ENCODE measurements at places on chromosomes 12 and 14. TPM values are rescaled to one million over a fixed set of nuclear protein-coding genes. Genes with fewer than 3 reads are reported as not detected.

GRCh38 chr14:35978561-35978960, 152.4 kb downstream of the BRMS1L start:
- H3K27me3 ChIP-seq: no peaks in the 10 kb centered on the region
- no peak overlapping the region for H3K4me3 ChIP-seq
- H3K4me1 ChIP-seq: no peaks in the 10 kb centered on the region
- DNase-seq: no peak
- no peaks in the 10 kb centered on the region for H3K36me3 ChIP-seq

DNA sequence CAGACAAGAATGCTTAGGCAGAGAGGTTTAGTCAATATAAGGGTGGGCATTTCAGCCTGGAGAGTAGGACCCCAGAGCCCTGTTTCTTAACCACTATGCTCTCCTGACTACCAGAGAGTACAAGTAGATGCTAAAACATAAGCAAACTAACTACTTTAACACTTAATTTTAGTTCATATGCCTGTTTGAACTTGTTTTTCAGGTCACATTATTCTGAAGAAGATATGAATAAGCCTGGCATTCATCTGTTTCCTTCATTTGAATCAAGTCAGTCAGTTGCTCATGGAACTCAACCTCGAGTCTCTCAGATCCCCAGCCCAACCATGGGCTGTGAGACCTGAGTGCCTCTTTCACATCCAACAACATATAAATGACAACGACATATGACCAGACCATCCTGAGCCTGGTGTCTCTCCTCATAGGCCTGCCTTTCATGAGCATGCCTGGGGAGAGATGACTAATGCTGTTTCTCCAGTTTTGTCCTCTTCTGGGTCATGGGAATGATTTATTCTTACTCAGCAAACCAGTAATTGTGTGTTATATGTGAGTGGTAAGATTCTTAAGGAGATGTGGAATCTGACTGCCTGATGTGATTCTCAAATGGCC, 251.1 kb upstream of the BTG1 start:
- no peaks in the 10 kb centered on the region for H3K27me3 ChIP-seq
- DNase-seq: no peak
- peaks cover 5% of the 10 kb centered on the region for H3K36me3 ChIP-seq
- H3K4me3 ChIP-seq: no peak overlapping the region

- H3K4me1 ChIP-seq: no peaks in the 10 kb centered on the region
- no peak for DNase-seq
- no peaks in the 10 kb centered on the region for H3K27me3 ChIP-seq
- H3K4me3 ChIP-seq: no peak overlapping the region
- no peak overlapping the region for H3K27ac ChIP-seq
- H3K36me3 ChIP-seq: no peaks in the 10 kb centered on the region
These were observed 257.2 kb upstream of the DIO2 start for GRCh38 chr14:80468331-80469122.

DNA sequence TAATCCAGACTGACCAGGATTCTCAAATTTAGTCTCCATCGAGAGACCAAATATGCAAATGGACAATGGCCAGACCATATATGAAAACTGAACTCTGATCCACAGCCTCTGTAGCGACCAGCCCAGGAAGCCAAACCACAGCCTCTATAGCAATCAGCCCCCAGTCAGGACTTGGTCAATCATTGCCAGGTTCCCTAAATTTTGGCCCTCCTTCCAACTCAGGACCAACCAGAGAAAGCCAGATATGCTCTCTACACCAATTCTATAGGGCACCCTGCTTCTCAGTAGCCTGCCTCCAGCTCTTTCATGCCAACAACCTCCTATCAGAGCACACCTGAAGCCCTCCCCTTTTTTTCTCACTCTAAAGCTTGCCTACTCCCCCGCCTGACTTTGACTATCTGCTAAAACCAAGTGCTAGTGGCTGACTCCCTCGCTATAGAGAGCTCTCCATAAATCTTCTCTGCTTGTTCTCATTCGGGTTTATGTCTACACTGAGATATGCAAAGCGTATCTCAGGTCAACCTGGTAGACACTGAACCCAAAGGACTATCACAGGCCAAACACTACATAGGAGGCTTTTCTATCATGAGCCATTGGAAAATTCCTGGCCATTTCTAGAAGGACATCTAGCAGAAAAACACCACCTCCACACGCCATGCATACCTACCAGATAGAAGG, 110.5 kb upstream of the FUT8 start:
- H3K4me3 ChIP-seq: no peak overlapping the region
- DNase-seq: no peak
- H3K27ac ChIP-seq: no peak overlapping the region
- no peaks in the 10 kb centered on the region for H3K4me1 ChIP-seq
- H3K27me3 ChIP-seq: peaks cover 6% of the 10 kb centered on the region

GRCh38 chr14:64646103-64646502, 58.1 kb upstream of the PLEKHG3 start:
- peak overlapping the region; percentile 57 for H3K27ac ChIP-seq
- no peak for DNase-seq
- peaks cover 16% of the 10 kb centered on the region for H3K4me1 ChIP-seq
- H3K36me3 ChIP-seq: peaks cover 3% of the 10 kb centered on the region
- no peak overlapping the region for H3K4me3 ChIP-seq
- H3K27me3 ChIP-seq: no peaks in the 10 kb centered on the region

DNA sequence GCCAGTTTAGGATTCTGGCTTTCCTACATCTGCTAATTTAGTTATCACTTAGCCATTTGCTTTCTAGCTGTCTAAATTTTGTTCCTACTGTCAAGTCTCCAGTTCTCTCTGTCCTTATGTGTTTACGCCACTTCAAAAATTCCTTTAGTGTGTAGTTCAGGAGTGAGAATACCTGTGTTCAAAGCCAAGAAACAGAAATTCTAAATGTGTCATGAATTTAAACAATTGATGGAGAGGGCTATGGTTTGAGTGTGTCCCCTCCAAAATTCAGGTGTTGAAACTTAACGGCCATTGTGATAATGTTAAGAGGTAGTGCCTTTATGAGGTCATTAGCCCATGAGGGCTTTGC, 11.4 kb upstream of the CATSPERB start:
- H3K4me1 ChIP-seq: no peaks in the 10 kb centered on the region
- no peak overlapping the region for H3K27ac ChIP-seq
- DNase-seq: no peak
- no peak overlapping the region for H3K4me3 ChIP-seq

- DNase-seq: no peak
- no peaks in the 10 kb centered on the region for H3K4me1 ChIP-seq
- no peaks in the 10 kb centered on the region for H3K27me3 ChIP-seq
- H3K27ac ChIP-seq: no peak overlapping the region
- H3K4me3 ChIP-seq: no peak overlapping the region
These were observed 147.4 kb downstream of the RMST start for GRCh38 chr12:97609957-97610356.

DNA sequence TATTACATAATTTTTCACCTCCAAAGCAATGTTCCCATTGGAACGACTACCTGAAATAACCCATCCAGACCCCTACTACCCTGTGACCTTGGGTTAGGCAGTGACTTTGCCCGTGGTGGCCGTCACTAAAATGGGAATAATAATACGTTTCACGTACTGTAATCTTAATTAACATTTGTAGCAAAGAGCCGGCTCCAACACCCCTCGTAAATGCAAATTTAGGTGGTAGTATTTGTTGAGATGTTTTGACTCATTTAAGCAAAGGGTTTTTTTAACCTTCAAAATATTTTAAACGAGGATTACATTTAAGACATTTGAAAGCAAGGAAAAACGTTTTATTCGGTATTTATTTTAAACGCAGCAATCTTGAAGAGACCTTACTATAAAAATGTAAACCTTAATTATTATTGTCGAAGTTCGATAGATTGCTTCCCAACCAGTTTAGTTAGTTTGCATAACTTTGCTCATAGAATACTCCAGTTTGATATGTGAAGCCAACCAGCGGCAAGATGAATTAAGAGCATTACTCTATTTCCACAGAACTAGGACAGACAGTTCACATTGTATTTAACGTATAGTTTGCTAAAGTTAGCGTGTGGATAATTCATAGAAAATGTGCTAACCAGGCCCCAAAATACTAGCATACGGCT, 1.4 kb upstream of the ARID2 start:
- peak overlapping the region; percentile 89 for H3K4me3 ChIP-seq
- H3K36me3 ChIP-seq: no peaks in the 10 kb centered on the region
- DNase-seq: no peak
- H3K4me1 ChIP-seq: peaks cover 72% of the 10 kb centered on the region
- peak overlapping the region; percentile 99 for H3K27ac ChIP-seq
- no peaks in the 10 kb centered on the region for H3K27me3 ChIP-seq

DNA sequence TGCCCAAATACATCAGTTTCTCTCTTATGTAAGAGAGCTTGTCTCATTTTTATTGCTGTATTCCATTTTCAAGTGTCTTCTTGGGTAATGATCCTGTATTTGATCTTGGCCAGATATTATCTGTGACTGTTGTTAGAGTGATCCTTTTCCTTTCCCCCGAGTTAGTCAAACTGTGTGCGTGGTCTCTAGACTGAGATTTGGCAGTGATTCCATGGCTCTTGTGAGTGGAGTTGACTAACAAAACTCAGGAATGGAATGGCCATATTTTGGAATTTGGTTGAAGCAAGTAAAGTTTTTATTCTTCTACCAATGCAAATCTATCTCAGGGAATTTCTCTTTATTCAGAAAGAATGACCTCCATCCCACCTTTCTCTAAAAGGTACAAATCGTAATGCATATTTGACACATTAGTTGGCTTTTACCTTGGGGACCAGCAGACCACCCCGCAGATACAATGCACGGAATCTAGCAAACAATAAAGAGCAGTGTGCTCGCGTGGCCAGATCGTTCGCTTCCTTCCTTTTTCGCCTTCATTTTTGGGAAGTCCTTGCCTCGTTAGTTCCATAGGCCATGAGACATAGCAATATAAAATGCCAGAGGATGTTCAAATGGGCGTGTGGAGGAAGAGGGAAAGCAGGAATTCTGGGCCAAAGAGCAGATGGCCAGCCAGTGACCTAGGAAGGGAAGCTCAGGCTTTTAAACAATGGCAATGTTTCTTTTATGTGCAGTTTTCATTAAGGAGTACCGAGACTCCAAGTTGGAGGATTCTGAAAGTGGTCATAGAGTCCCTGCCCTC, 24.4 kb downstream of the ETV6 start:
- peak overlapping the region; percentile 67 for H3K27ac ChIP-seq
- DNase-seq: no peak
- H3K4me3 ChIP-seq: no peak overlapping the region
- no peaks in the 10 kb centered on the region for H3K27me3 ChIP-seq
- no peaks in the 10 kb centered on the region for H3K36me3 ChIP-seq

GRCh38 chr12:27284751-27285150, 40.7 kb downstream of the STK38L start:
- H3K27me3 ChIP-seq: no peaks in the 10 kb centered on the region
- H3K27ac ChIP-seq: peak overlapping the region; percentile 71
- no peak overlapping the region for H3K4me3 ChIP-seq
- DNase-seq: no peak
- no peaks in the 10 kb centered on the region for H3K36me3 ChIP-seq

- no peak overlapping the region for H3K4me3 ChIP-seq
- H3K4me1 ChIP-seq: peaks cover 5% of the 10 kb centered on the region
- H3K36me3 ChIP-seq: no peaks in the 10 kb centered on the region
- H3K27ac ChIP-seq: no peak overlapping the region
- H3K27me3 ChIP-seq: no peaks in the 10 kb centered on the region
These were observed 120.1 kb downstream of the RGS6 start for GRCh38 chr14:72052356-72052755.

- peaks cover 29% of the 10 kb centered on the region for H3K27me3 ChIP-seq
- H3K4me3 ChIP-seq: no peak overlapping the region
- peak overlapping the region; percentile 89 for H3K27ac ChIP-seq
- H3K4me1 ChIP-seq: peaks cover 45% of the 10 kb centered on the region
These were observed 10.9 kb upstream of the MYL2 start for GRCh38 chr12:110931315-110931728.

DNA sequence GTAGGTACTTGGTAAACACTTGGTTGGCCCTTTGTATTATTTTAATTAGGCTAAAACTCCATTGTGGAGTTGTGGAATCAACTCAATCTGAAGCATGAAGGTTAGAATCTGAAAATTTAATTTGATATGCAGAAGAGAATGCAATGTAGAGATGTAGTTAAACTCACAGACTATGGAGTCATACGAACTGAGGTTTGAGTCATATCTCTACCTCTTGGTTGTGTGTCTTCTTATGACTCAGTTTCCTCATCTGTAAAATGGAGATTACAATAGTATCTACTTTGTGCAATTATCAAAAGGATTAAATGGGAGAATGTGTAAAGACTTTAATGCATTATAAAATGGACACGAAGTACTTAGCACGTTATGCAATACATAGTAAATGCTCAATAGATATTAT, 146.0 kb upstream of the IFNG-AS1 start:
- H3K4me3 ChIP-seq: no peak overlapping the region
- no peaks in the 10 kb centered on the region for H3K36me3 ChIP-seq
- H3K27me3 ChIP-seq: no peaks in the 10 kb centered on the region
- H3K27ac ChIP-seq: no peak overlapping the region
- H3K4me1 ChIP-seq: no peaks in the 10 kb centered on the region

GRCh38 chr14:76720382-76720813, 40.9 kb upstream of the VASH1 start:
- no peak overlapping the region for H3K4me3 ChIP-seq
- peaks cover 85% of the 10 kb centered on the region for H3K4me1 ChIP-seq
- H3K27ac ChIP-seq: peak overlapping the region; percentile 90

- H3K4me1 ChIP-seq: no peaks in the 10 kb centered on the region
- H3K4me3 ChIP-seq: no peak overlapping the region
- no peaks in the 10 kb centered on the region for H3K36me3 ChIP-seq
These were observed 179.7 kb downstream of the RAD51B start for GRCh38 chr14:67999290-67999689.

- H3K27ac ChIP-seq: peak within 1 kb of the TSS; percentile 52
- no peaks in the 10 kb centered on the region for H3K36me3 ChIP-seq
- no peak for DNase-seq
- H3K4me1 ChIP-seq: peaks cover 26% of the 10 kb centered on the region
- peak within 1 kb of the TSS; percentile 75 for H3K4me3 ChIP-seq
- peaks cover 60% of the 10 kb centered on the region for H3K27me3 ChIP-seq
These were observed at the start of gene MSI1 for GRCh38 chr12:120368789-120369602. MSI1 (minus strand) TSS chr12:120369164; CDS start chr12:120369091, 73 bp downstream.

DNA sequence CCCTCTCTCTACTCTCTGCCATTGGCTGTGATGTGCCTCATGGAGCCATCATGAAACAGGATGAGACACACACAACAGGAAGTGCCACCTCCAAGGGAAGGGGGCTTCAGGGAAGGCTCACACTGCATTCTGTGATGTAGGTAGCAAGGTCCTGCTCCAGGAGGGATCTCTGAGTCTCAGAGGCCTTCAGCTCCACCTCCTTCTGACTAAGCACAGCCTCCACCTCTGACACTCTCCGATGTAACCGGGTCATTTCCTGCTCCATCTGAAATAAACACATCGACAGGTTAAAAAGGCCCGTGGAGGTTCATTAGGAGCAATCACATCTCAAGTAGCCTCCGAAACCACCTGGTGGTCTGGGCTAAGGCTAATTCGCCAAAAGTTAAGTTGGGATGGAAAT, 93.3 kb downstream of the CIT start:
- no peak for DNase-seq
- no peaks in the 10 kb centered on the region for H3K36me3 ChIP-seq
- no peaks in the 10 kb centered on the region for H3K4me1 ChIP-seq
- no peak overlapping the region for H3K4me3 ChIP-seq
- H3K27ac ChIP-seq: no peak overlapping the region

GRCh38 chr14:104897330-104898194, 27.1 kb upstream of the PLD4 start:
- no peak for DNase-seq
- no peak overlapping the region for H3K4me3 ChIP-seq
- H3K27me3 ChIP-seq: no peaks in the 10 kb centered on the region
- H3K27ac ChIP-seq: no peak overlapping the region
- H3K4me1 ChIP-seq: peaks cover 21% of the 10 kb centered on the region

ERBB3 gene
- total RNA-seq: 2.3 TPM

KICS2 gene
- total RNA-seq: 3.5 TPM

SSTR1 gene
- total RNA-seq: 0.69 TPM

RERG gene
- total RNA-seq: 4.5 TPM

KDM2B gene
- total RNA-seq: 13.0 TPM

GSG1 gene
- total RNA-seq: not detected

OR6C65 gene
- not detected for total RNA-seq

KLRG1 gene
- 6.9 TPM for total RNA-seq

SYNDIG1L gene
- 0.11 TPM for total RNA-seq

DHH gene
- total RNA-seq: 0.41 TPM

SERPINA10 gene
- total RNA-seq: not detected

ENDOU gene
- 0.49 TPM for total RNA-seq

All from left ventricle myocardium inferior (tissue), 1 donor.